ENCODE measurements at places on chromosomes 2 and 18.

- H3K4me3 ChIP-seq, result no peak overlapping the region
- H3K4me1 ChIP-seq, result no peaks in the 10 kb centered on the region
- peaks cover 67% of the 10 kb centered on the region for H3K27me3 ChIP-seq
- H3K36me3 ChIP-seq, result no peaks in the 10 kb centered on the region
- H3K27ac ChIP-seq, result no peak overlapping the region
Observed at GRCh38 chr2:110714452-110715224, 17.7 kb upstream of the ACOXL start.

DNA sequence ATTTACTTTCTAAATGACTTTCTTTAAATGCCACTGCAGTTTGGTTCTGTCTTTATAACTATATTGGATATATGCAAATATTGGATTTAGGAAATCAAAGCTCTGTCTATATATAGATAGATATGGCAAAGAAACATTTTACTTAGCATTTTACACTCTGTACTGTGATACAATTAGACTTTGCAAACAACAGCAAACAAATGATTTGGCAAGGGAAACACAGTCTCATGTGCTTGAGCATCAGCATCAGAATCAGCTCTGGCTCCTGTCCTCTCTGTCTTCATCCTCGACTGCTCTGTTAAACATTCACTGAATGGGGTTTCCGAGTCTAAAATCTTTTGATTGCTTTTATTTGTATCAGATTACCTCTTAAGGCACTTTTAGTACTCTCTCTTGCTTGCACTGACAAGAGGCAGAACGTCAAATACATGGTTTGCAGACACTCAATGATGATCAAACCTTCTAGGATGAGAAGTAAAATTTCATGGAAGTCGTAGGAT lies 176.8 kb upstream of the LRP1B start:
- no peak for DNase-seq
- H3K27ac ChIP-seq, result no peak overlapping the region
- no peaks in the 10 kb centered on the region for H3K36me3 ChIP-seq
- no peaks in the 10 kb centered on the region for H3K27me3 ChIP-seq
- no peaks in the 10 kb centered on the region for H3K4me1 ChIP-seq
- no peak overlapping the region for H3K4me3 ChIP-seq

DNA sequence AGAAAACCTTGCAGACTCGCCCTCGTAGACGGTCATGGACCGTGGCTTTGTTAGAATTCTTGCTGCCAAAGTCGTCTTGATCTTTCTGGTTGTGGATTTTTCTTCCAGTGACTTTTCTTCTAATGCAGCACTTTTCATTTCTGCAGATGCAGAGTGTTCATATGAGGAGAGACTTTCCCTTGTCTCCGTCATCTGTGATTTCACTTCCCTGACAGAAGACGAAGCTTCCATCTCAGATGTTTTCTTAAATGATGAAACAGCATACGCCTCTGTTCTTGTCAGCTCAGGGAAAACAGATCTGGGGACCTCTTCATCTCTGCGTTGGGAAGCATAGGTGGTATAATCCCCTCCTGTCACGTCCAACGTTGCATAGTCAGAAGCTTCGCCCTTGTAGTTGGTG lies 50.9 kb downstream of the PLEKHA3 start:
- H3K27ac ChIP-seq, result no peak overlapping the region
- DNase-seq, result no peak

DNA sequence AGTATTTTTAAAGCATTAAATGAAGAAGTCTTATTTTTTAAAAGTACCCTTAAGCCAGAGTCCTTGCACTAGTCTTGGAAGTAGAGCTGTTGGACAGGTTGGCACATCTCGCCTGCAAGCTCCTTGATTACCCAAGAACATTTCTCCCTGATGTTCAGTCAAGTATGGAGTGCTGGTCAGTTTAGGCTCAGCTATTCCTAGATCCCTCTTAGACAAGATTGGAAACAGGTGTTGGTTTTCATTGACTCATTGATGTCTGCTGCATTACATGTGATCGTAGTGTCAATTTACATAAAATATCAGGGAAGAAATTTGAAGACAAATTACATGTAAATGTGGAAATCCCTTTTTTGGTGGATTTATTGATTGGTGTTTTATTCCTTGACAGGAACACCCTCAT lies 170.4 kb downstream of the ZNF407 start:
- no peak overlapping the region for H3K4me3 ChIP-seq
- no peaks in the 10 kb centered on the region for H3K27me3 ChIP-seq
- DNase-seq, result no peak
- no peaks in the 10 kb centered on the region for H3K36me3 ChIP-seq
- no peak overlapping the region for H3K27ac ChIP-seq

- H3K27me3 ChIP-seq, result no peaks in the 10 kb centered on the region
- H3K4me1 ChIP-seq, result no peaks in the 10 kb centered on the region
- no peak overlapping the region for H3K27ac ChIP-seq
- H3K4me3 ChIP-seq, result no peak overlapping the region
- DNase-seq, result no peak
Observed at GRCh38 chr2:230060672-230061293, 7.9 kb downstream of the SLC16A14 start.

DNA sequence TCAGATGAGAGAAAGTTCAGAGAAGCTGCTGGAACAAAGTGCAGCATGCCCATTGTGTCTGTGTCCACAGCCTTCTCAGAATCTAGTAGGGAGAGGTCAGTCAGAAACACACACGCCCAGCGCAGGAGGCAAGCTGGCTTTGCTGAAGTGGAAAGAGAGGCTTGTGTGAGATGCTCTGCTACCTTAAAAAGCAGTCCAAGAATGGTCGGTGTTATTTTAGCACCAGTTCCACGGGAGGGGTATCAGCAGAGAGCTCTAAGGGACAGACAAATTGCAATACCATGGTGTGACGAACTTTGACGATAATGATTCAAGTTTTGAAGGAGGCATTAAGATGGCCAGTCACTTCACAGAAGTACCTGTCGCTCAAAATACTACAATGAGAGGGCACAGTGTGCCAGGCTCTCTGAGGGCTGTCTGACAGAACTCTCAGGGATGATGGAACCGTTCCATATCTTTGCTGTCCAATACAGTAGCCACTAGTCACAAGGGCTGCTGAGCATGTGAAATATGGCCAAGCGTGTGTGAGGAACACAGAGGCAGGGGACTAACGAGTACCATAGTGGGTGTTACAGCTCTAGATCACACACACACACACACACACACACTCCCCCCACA lies 237.5 kb upstream of the TMEM200C start:
- no peak for DNase-seq
- no peaks in the 10 kb centered on the region for H3K36me3 ChIP-seq
- H3K4me1 ChIP-seq, result peaks cover 3% of the 10 kb centered on the region
- no peak overlapping the region for H3K4me3 ChIP-seq

DNA sequence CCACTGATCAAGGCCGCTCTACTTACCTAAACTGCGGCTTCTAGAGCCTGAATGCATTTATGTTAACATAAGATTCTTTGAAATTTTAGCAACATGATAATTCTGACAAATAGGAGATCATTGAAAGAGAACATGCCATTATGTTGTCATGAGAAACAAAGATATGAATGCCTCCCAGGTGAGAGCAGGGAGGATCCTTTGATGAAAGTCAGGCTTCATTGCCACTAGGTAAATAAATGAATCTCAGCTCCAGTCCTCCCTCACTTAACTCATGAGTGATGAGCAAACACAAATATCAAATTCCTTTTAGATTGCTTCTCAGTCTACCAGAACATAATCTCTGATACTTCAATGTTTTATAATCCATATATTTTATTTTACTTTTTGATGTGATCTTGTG lies 463.2 kb upstream of the CDH7 start:
- DNase-seq, result no peak
- H3K4me3 ChIP-seq, result no peak overlapping the region
- H3K36me3 ChIP-seq, result no peaks in the 10 kb centered on the region
- no peaks in the 10 kb centered on the region for H3K4me1 ChIP-seq
- H3K27ac ChIP-seq, result no peak overlapping the region
- H3K27me3 ChIP-seq, result no peaks in the 10 kb centered on the region

GRCh38 chr2:126769118-126769517 lies 113.2 kb downstream of the GYPC start:
- DNase-seq, result no peak
- H3K27me3 ChIP-seq, result no peaks in the 10 kb centered on the region
- no peak overlapping the region for H3K27ac ChIP-seq

GRCh38 chr2:45224993-45225380 lies 215.7 kb upstream of the SIX2 start:
- H3K27ac ChIP-seq, result no peak overlapping the region
- H3K4me3 ChIP-seq, result no peak overlapping the region
- no peaks in the 10 kb centered on the region for H3K27me3 ChIP-seq
- no peaks in the 10 kb centered on the region for H3K36me3 ChIP-seq

DNA sequence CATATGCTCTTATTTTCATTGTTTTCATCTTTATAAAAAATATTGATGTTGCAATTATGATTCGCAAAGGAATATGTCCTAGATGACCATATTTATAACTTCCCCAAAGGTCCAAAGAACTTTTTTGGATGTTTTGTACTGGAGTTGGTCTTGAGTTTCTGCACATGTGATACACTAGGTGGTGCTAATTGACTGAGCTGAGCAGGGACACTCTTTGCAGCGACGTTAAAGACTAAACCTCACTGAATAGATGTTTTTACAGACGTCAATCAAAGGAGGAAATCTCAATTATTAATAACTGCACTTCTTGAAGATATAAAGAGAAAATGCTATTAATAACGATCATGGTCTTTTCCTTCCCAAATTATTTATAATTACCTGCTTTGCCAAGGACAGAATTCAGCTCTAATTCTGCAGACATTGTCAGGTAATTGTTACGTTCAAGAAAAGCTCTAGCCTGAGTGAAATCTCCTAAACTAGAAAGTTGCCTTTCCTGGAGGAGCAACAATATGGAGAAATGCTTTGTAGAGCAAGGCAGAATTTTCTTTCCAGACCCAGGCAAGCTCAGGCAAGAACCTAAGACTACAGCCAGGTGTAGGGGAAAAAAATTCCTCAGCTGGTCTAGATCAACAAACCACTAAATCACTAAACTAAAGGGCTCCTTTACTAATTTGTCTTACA lies 119.3 kb upstream of the RBBP8 start:
- no peaks in the 10 kb centered on the region for H3K36me3 ChIP-seq
- H3K4me3 ChIP-seq, result no peak overlapping the region
- H3K27ac ChIP-seq, result no peak overlapping the region
- H3K4me1 ChIP-seq, result no peaks in the 10 kb centered on the region
- H3K27me3 ChIP-seq, result no peaks in the 10 kb centered on the region
- no peak for DNase-seq

GRCh38 chr2:29255004-29255403 lies 139.8 kb downstream of the CLIP4 start:
- H3K27me3 ChIP-seq, result no peaks in the 10 kb centered on the region
- no peak for DNase-seq
- no peaks in the 10 kb centered on the region for H3K4me1 ChIP-seq
- H3K4me3 ChIP-seq, result no peak overlapping the region
- no peaks in the 10 kb centered on the region for H3K36me3 ChIP-seq
- H3K27ac ChIP-seq, result no peak overlapping the region

- no peak for DNase-seq
- H3K27me3 ChIP-seq, result no peaks in the 10 kb centered on the region
- H3K4me1 ChIP-seq, result no peaks in the 10 kb centered on the region
- H3K4me3 ChIP-seq, result no peak overlapping the region
- no peaks in the 10 kb centered on the region for H3K36me3 ChIP-seq
Observed at GRCh38 chr2:102027036-102027980, 35.5 kb downstream of the IL1R2 start.

GRCh38 chr2:239552213-239552926 lies 151.6 kb upstream of the HDAC4 start:
- no peak overlapping the region for H3K27ac ChIP-seq
- peaks cover 12% of the 10 kb centered on the region for H3K27me3 ChIP-seq
- no peak overlapping the region for H3K4me3 ChIP-seq
- no peaks in the 10 kb centered on the region for H3K36me3 ChIP-seq

GRCh38 chr2:32732120-32732519 lies 104.3 kb downstream of the TTC27 start:
- peaks cover 1% of the 10 kb centered on the region for H3K4me1 ChIP-seq
- no peak overlapping the region for H3K4me3 ChIP-seq
- H3K36me3 ChIP-seq, result no peaks in the 10 kb centered on the region
- no peak overlapping the region for H3K27ac ChIP-seq

DNA sequence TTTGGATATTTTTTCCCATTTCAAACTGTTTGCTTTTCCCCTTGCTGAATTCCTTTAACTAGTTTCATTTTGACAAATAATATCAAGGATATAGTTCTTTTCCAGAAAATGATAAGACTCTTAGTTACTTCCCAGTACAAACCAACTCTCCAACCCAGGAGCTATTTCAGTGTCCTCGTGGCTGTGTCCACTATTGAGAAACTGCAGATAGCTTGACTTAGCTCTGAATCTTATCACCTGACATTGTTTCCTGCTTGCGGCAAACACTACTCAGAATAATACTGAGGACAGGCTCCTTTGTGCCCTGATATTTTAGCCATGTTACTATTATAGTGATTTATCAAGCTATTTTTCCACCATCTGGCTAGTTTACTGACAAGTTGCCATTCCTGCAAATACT lies 74.6 kb downstream of the KLF7 start:
- peaks cover 3% of the 10 kb centered on the region for H3K36me3 ChIP-seq
- no peak for DNase-seq
- H3K4me3 ChIP-seq, result no peak overlapping the region
- H3K27ac ChIP-seq, result no peak overlapping the region
- H3K27me3 ChIP-seq, result no peaks in the 10 kb centered on the region

DNA sequence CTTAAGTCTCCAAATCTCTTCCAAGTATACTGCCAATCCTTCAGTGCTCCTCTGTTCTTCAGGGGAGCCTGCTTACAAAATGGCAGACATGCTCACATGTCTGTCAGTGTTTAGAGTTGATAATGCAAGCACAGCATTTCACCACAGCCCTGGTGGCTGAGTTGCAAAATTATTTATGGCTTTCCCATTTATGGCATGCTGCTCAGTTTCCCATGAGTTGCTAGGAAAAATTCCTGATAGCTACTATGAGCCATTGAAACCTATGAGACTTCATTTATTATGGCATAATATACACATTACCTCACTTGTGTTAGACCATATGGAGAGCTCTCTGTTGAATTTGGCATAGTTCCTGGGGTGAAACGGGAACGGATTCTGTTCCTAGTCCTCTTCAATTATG lies 448.7 kb upstream of the TCF4 start:
- no peak for DNase-seq
- H3K27ac ChIP-seq, result no peak overlapping the region
- no peak overlapping the region for H3K4me3 ChIP-seq

GRCh38 chr18:79614211-79614955 lies 65.2 kb upstream of the CTDP1 start:
- no peak for DNase-seq
- no peaks in the 10 kb centered on the region for H3K27me3 ChIP-seq
- H3K36me3 ChIP-seq, result no peaks in the 10 kb centered on the region
- H3K27ac ChIP-seq, result no peak overlapping the region
- H3K4me3 ChIP-seq, result no peak overlapping the region

- H3K27me3 ChIP-seq, result no peaks in the 10 kb centered on the region
- H3K27ac ChIP-seq, result no peak overlapping the region
- no peak for DNase-seq
Observed at GRCh38 chr2:158031371-158031770, 70.3 kb upstream of the UPP2 start.

DNA sequence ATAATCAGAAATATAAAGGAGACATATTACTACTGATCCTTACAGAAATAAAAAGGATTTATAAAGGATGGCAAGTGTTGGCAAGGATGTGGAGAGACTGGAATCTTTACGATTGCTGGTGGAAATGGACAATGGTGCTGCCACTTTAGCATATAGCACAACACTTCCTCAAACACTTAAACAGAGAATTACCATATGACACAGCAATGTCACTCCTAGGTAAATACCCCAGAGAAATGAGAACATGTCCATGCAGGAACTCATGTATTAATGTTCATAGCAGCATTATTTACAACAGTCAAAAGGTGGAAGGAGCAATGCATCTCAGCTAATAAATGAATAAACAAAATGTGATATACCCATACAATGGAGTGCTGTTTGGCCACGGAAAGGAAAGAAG lies 137.5 kb downstream of the NDUFA10 start:
- no peak overlapping the region for H3K27ac ChIP-seq
- no peaks in the 10 kb centered on the region for H3K27me3 ChIP-seq

Measured in neuronal stem cell (in vitro differentiated cells).